Daoy (cell line): ENCODE measurements at places on chromosomes 6 and 20. TPM values are rescaled to one million over a fixed set of nuclear protein-coding genes. Genes with fewer than 3 reads are reported as not detected.

Gene SLC12A5
- total RNA-seq, result 0.54 TPM in 1 of 2 replicates, not detected in the other

Gene C6orf163
- total RNA-seq, result 0.15 and 0.63 TPM in 2 replicates

Gene CST7
- total RNA-seq, result not detected in 2 replicates

Gene OXT
- not detected in 2 replicates for total RNA-seq

Gene PDYN
- total RNA-seq, result not detected in 2 replicates

Gene VGLL2
- total RNA-seq, result not detected in 2 replicates

- no peak for DNase-seq
These were observed 2.3 kb upstream of the TLDC2 start for GRCh38 chr20:36873498-36874189.

GRCh38 chr20:33833333-33833732 lies 22.2 kb downstream of the CHMP4B start:
- DNase-seq, result no peak

GRCh38 chr6:31214516-31214915 lies 44.0 kb upstream of the POU5F1 start:
- no peak for DNase-seq

DNA sequence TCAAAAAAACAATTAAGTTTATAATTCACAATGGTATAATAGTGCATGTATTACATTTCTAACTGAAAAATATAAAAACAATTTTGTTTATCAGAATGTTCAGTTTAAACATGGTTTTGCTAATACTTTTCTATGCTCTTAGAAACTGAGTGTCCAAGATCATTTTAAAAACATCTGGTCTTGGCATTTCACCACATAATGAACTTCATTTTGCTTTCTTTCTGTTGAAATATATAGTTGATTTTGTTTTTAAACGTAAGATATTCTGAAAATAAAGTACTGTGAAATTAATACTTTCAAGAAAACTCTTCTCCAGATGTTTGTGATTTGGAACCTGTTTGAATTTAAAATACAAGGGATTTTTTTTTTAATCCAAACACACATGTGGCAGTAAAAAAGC lies 264.4 kb downstream of the COL12A1 start:
- no peak for DNase-seq

DNA sequence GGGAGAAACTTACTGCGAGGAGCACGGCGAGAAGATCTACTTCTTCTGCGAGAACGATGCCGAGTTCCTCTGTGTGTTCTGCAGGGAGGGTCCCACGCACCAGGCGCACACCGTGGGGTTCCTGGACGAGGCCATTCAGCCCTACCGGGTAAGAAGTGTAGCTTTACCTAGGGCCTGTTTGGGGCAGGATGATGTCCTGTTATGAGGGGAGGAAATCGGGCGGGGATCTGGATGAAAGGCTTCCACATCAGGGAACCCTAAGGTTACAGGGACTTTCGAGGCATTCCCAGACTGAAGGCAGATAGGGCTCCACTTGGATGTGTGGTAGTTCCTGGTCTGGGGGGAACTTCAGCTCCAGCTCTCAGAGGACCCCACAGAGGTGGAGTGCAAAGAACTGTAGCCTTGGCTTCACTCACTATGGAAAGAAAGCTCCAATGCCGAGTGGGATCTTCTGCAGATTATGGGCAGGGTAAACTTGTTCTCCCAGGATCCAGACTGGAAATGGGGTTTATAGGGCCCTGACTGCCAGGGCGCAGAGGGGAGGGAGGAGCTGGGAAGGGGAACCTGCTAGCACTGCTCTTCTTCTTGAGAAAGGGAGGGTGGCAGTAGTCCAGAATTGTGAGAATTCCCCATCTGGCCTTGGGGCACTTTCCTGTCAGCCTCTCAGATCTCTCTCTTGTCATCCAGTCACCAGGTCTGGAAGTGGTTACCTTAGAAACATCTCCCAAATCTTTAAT lies 740 bp downstream of the TRIM15 start:
- no peak for DNase-seq

DNA sequence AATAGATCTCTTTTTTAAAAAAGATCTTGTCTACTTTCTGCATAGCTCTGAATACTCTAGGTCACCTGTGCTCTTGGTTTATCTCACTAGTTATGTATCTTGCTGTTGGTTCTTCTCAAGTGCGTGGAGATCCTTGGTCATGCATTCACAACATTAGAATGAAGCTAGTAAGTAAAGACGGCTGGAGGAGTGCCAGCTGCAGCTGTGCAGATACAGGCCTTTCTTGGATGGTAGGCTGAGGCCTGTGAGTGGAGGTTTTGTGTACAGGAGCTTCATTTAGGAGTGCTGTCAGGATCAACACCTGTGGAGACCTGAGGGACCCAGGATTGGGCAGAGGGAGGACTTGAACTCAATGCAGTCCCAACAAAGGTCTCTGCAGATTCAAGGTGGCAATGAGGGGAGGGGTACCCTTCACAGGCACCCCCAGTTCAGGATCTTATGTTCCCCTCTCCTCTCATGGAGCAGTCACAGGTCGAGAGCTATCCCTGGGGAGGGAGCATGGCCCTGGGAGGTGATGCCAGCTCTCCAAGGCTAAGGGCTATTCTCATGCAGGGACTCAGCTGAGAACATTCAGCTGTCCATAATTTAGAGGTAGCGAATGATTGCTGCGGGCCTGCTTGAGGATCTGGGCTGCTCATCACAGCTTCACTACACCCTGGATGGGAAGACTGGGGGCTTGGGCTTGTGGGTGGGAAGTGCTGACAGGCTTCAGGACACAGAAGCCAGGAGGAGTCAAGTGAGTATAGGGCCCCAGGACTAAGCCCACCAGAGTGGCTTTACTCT lies 98.9 kb upstream of the ENPP5 start:
- no peak for DNase-seq

DNA sequence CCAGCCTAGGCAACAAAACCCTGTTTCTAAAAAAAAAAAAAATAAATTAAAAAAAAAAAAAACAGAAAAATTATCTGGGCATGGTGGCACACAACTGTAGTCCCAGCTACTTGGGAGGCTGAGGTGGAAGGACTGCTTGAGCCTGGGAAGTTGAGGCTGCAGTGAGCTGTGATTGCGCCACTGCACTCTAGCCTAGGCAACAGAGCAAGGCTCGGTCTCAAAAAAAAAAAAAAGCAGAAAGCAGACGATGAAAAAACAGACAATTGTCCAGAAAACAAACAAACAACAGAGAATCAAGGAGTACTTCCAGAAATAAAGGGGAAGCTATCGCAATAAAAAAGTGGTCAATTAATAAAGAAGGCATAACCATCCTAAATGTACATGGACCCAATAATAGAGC lies 229.4 kb downstream of the GMDS start:
- no peak for DNase-seq

GRCh38 chr6:96150431-96150830 lies 134.7 kb downstream of the FUT9 start:
- DNase-seq, result no peak
